ENCODE measurements at places on chromosomes 6 and 20.

DNA sequence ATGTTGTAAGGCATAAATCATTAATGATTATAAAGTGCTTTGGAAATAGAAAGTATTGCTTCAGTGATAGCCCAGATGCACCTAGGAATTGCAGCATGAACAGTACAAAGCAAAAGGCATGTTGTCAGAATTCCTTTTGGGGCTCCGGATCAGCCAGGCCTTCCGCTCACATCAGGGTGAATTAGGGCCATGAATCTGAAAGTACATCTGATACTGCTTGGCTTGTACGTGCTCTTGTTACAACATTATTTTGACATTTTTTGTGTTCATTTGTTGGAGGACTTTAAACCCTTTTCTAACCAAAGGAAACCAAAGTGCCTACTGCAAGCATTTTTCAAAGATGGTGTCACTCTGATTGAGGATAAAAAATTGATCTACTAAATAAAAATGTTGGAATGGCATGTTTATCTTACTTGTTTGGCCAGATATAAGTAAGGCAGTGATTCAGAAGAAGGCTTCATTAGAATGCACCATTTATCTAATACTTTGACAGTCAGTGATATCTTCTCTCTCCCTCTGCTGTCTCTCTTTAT, 1005.6 kb upstream of the FLRT3 start:
- DNase-seq, result no peak

DNA sequence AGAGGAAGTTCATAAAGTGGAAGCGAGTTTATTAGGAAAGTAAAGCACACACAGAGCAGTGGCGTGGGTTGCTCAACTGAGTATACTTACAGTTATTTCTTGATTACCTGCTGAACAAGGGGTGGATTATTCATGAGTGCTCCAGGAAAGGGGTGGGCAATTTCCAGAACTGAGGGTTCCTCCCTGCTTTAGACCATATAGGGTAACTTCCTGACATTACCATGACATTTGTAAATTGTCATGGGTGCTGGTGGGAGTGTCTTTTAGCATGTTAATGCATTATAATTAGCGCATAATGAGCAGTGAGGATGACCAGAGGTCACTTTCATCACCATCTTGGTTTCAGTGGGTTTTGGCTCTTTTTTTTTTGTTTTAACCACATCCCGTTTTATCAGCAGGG, 29.8 kb downstream of the PDYN start:
- DNase-seq, result peak; percentile 78

DNA sequence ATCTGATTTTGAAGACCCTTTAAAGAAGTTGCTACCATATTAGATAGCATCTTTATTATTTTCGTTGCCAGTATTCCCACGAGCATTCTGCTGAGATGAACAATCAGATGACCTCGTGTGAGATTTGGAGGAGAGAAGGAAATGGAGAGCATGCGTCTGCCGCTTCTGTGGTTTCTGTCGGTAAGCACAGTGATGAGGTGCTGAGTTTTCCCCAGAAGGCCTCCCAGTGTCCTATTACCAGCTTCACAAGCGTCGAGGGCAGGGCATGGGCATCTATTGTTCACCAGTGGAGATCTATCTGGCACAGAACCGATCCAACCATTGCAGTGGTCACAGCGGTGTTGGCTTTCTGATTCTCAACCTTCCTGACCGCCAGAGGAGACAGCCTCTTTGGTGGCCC, 29.4 kb downstream of the TRAF3IP2 start:
- no peak for DNase-seq

DNA sequence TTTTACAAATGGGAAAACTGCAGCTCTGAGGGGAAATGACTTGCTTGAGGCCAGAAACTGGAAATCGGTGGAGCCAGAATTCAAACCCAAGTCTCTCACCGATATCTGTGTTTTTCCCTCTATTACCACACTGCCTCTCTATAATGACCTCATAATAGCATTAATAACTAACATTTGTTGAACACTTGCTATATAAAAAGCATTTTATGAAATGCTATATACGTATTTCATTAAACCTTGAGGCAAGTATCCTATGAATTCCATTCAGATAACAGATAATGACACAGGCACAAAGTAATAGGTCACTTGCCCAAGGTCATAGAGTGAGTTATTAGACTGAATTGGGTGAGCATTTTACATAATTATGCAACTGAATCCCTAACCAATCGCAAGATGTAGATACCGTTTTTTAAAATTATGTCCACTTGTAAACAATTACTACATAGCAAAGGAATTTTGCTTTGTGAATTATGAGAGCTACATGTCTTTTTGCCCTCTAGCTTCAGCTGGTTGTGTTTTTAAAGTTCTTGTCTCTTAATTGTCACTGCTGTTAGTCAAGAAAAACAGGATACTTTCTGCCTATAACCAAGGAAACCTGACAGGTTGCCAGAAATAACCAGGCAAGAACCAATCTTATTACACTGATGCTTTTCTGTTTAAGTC, 4.7 kb downstream of the DSN1 start:
- DNase-seq, result no peak

GRCh38 chr6:6469074-6469473, 119.4 kb upstream of the LY86 start:
- no peak for DNase-seq

- DNase-seq, result no peak
Measured at GRCh38 chr6:12327391-12327790, 37.2 kb downstream of the EDN1 start.

DNA sequence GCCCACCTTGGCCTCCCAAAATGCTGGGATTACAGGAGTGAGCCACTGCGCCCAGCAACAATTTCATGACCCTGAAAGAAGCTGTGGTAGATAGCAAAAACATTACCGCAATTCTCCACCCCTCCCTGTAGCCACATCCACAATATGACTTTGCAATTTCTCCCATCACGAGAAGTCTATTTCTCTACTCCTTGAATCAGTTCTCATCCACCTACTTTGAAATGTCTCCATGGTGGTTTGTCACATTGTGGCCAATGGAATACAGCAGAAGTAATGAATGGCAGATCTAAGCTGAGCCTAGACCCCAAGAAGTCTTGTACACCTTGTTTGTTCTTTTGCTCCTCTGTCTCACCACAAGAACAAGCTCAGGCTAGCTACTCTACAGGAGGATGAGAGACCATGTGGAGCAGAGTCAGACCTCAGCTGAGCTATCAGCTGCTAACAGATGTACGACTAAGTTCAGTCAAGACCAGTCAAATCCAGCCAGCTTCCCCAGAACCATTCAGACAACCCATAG, 6.3 kb downstream of the OXT start:
- DNase-seq, result peak; percentile 99

- DNase-seq, result no peak
Measured at GRCh38 chr6:44558024-44558831, 170.7 kb downstream of the CDC5L start.

DNA sequence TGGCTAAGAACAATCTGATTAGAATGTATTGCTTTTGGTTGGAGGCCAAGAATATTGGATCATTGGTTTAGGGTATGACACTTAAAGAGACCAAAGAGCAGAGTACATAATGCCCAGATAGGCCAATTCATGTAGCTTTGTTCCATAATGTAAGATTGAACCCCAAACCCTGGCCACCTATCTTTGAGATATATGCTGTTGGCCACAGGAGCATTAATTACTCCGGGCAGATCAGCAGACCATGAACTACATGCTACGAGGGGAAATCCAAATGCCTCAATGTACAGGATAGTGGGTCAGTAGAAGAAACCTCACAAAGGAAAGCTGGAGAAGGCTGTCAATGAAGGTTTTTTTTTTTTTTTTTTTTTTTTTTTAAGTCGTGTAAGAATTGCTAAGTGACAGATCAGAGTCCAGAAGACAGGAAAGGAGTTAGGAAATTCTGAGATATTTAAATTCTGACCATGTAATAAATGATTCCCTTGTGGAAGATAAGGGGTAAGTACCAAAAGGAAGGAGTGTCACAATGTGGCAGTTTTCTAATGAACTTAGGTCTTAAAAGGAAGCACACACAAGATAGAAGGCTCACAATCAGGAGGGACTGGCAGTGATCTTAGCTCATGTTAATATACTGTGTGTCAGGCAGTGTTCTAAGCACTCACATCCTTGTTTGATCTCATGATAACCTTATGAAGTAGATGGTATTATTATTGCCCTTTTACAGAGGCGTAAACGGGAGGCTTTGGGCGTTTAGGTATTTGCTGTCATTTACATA, 61.4 kb downstream of the CARMIL1 start:
- DNase-seq, result no peak

DNA sequence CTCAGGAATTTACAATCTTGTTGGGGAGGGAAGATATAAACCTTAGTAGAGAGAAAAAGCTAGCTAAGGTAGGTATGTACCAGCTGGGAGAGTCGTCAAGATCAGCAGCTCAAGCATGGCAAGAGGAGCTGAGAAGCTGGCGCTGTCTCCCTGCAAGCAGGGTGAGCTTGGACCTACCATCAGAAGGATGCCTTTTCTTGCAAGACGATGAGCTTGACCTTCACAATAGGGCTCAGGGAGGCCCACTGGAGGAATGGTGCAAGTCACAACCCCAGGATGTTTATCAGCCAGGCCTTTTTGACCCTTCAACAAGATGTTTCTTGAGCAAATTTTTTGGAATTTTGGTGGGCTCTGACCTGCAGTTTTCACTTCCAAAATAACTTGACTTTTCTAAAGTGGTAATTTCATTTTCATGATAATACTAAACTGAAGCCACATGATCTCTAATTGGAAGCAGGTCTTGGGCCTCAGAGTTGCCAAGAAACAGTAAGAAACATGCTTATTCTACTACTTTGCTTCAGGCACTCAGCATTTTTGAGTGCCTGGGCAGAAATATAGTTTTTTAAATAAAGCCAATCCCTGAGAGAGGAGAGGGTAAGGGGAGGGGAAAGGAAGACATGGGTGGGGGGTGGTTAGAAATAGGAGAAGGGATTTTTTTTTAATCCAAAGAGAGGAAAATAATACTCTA, 258.1 kb downstream of the CLIC5 start:
- no peak for DNase-seq

- DNase-seq, result peak; percentile 70
Measured at GRCh38 chr20:41135187-41135887, 2.0 kb upstream of the PLCG1 start.

- no peak for DNase-seq
Measured at GRCh38 chr6:7939184-7939863, 28.7 kb upstream of the TXNDC5 start.

GRCh38 chr6:164108869-164109769, 694.6 kb downstream of the QKI start:
- DNase-seq, result peak; percentile 70

- no peak for DNase-seq
Measured at GRCh38 chr6:73064266-73064665, 161.0 kb downstream of the KHDC1L start.

GRCh38 chr20:22288156-22288555, 296.2 kb downstream of the FOXA2 start:
- DNase-seq, result no peak

- no peak for DNase-seq
Measured at GRCh38 chr6:49052901-49053300, 410.2 kb downstream of the MMUT start.

- no peak for DNase-seq
Measured at GRCh38 chr6:90224196-90224595, 72.4 kb downstream of the BACH2 start.
